ENCODE measurements at places on chromosomes 13 and 19. TPM values are rescaled to one million over a fixed set of nuclear protein-coding genes. Genes with fewer than 3 reads are reported as not detected.

PLIN3 gene
- total RNA-seq: 163 TPM

MYH14 gene
- total RNA-seq: 6.4 TPM

TRPC4 gene
- total RNA-seq: not detected

ELAVL3 gene
- total RNA-seq: not detected

DIS3 gene
- total RNA-seq: 21.2 TPM

IGFL3 gene
- total RNA-seq: 0.25 TPM

MADCAM1 gene
- 0.14 TPM for total RNA-seq

DUS3L gene
- 32.3 TPM for total RNA-seq

Data from A549 treated with GW870086 at 1 μM for 4 hours (cell line).